NCI-H1417 treated with DMSO at 0.1 percent for 48 hours (cell line): ENCODE measurements at places on chromosomes 13 and 19.

GRCh38 chr13:75621147-75621546 is 15.0 kb upstream of the LMO7 start:
- DNase-seq: no peak

DNA sequence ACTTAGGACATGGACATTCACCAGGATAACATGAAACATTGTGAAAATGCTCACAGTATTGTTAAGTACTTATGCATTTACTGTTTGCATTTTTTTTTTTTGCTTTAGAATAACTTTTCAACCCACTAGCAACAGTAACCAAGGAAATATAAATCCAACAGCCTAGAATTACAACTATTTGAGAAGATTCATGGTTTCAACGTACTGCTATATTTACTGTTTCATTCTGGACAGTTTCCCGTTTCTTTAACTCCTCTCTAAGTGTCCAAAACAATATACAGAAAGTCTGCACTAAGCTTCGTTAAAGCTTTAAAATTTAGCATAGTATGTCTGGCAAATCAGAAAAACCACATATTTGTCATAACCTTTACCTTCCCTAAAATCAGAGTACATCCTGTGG is 2.7 kb downstream of the SMAD9 start:
- no peak for DNase-seq

- no peak for DNase-seq
These were observed at the start of gene DCLK1 for GRCh38 chr13:36131222-36131930. TSS of gene DCLK1 (minus strand) at chr13:36131382.

- DNase-seq: no peak
These were observed 55.6 kb downstream of the DOCK9 start for GRCh38 chr13:98922306-98922705.

GRCh38 chr13:30867089-30867669 is 38.9 kb upstream of the MEDAG start:
- DNase-seq: no peak

DNA sequence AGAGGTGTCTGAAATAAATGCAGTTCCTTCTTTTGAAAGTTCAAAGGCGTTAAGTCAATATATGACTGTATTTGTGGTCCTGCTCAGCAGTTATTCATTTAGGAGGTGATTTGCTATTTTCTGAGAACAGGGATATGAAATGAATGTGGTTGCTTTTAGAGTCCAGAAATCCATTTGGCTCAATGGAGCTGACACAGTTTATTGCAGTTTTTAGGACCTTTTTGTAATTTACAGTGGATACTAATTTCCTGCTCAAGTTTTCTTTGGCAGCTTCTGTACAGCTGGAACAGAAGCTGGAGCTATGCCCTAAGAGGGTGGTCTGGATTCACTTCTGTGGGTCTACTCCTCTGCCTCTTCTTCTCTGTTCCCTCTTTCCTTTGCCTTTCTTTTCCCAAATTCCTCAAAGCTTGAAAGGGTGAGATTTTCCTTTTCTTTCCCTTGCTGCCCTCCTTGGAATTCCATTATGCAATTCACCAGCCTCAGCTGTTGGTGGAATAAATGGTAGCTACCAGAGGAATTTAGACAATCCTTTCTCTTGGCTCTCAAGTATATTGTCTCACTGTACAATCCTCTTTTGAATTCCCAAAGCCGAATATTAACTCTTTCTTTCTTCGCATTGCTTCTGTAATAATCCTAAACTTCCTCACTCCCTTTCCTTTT is 39.9 kb downstream of the ITGBL1 start:
- DNase-seq: no peak
